ENCODE measurements at places on chromosomes 13 and 19.

GRCh38 chr19:15234431-15235130 lies 2.3 kb upstream of the EPHX3 start:
- no peak for DNase-seq

DNA sequence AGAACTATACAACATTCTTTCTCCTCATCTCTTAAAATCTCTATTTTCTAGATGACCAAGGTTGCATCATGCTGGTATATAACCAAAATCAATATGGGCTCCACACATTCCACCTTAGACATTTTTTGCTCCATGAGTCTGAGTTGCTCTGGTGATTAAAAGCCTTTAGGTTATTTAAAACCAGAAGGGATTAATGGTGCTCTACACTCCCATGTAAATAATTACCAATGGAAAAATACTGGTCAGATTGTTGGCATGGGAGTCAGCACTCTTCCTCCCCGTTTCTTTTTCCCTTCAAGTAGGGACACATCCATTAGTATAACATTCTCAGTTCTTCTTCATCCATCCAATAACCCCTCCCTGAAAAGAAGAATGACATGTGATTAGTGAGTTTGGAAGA lies 747.7 kb downstream of the PCDH17 start:
- no peak for DNase-seq

DNA sequence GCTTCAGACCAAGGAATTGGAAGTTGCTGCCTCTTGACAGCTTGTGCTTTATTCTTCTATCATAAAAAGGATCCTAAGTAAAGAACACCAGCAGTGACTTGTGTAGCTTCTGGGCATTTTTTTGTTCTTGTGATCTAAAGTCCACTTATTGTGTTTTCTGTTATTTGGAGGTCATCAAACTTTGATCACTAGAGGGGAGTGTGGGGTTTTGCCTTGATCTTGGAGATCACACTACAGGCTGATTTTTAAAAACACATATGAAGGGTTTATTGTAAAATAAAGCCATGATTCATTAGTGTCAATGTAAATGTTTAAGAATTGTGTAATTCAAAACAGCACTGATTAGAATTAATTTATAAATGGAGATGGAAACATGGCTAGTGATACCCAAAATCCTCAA lies 328.7 kb upstream of the EDNRB start:
- DNase-seq: no peak

DNA sequence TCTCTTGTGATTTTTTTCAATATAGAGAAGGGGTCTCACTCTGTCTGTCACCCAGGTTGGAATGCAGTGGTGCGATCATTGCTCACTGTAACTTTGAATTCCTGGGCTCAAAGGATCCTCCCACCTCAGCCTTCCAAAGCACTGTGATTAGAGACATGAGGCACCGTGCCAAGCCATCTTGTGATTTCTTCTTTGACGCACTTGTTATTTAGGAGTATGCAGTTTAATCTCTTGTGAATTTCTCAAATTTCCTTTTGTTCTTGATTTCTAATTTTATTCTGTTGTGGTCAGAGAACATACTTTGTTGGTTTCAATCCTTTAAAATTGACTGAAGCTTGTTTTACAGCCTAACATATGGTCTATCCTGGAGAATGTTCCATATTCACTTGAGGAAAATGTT lies 14.5 kb downstream of the IPO5 start:
- no peak for DNase-seq

DNA sequence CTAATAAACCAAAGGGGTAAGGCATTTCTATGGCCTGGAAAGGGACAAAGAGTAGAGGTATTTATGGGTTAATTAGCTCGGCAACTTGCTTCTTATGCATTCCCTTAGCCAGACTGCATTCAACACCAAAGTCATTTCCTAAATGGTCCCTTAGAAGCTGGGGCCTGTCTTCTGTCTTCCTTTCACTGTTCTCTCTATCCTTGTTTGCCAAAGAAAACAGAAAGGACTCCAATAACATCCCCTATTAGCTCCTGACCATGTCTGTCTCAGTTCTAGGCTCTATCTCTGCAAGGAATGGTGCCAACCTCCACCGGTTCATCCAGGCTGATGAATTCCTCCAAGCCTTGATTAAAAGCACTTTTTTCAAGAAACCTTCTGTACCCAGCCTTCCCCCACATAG lies 123.5 kb downstream of the KCTD12 start:
- DNase-seq: no peak

Data from BJ (cell line).